ENCODE measurements at places on chromosomes 3 and 15.

DNA sequence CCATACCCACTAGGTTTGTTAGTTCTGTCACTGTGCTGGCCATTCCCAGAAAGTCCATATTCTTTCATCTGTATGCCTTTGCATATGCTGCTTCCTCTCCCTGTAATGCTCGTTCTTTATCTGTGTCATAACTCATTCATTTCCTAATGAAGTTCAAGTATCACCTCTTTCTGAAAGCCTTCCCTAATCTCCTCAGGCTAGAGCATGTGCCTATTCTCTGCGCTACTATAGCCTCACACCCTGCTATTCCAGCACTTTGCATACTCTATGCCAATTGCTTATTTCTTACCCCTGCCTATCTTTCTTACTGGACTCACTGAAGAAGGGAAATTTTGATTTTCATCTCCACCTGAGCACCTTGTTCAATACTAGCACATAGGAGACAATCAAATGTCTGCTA, 25.6 kb upstream of the C2CD4B start:
- no peak for DNase-seq

- DNase-seq, result no peak
Measured at GRCh38 chr3:46928282-46928681, 48.3 kb downstream of the CCDC12 start.

DNA sequence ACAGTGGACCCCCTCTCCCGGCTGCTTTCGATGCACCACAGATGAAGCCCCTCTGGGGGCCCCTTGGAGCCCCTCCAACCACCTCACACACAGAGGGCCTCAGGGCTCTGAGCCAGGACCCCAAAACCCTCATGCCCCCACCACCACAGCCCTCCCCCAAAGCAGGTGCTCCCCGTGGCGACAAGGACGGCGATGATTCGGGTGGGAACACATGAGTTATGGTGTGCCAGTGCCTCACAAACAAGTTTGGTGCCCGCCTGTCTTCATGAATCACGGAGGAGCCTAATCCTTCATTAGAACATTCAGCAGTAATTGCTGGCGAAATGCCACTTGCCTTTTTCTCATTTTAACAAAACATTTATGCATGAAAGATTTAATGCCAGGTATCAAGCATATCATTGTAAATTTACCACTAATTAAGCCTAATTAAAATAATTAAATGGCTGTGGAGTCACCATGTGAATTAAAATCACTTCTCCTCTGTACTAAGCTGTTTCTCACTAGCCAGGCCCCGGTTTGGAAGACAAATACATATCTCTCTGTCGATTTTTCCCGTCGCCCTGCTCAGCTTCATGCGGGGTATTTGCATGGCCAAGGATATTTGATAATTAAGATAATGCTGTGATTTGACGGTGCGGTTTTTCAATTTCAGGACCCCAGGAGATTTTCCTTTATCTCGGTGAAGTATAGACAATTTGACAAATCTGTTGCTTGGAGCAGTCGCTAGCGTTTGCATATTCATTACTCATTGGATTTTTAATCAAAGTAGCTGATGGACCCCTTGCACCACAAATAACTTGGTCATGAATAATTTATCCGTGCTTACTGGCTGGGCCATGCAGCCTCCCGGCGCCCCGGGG, 157.0 kb downstream of the TLE3 start:
- DNase-seq, result no peak

- DNase-seq, result no peak
Measured at GRCh38 chr15:52082197-52083036, 30.2 kb downstream of the BCL2L10 start.

DNA sequence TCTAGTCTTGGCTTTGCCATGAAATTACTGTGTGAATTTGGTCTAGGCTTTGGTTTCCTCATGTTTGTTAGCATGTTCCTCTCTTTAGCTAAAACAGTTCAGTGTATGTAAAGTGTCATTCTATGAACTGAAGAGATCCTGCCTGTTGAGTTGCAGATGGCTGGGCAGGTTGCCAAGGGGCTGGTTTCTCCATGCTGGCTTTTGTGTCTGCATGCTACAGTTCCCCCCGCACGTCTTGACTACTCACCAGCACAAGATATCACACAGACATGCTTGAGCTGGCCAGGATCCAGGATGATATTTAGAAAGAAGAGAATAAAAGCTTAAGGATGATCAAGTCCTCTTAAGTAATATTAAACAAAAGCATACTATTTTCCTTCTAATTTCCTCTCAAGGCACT, 90.2 kb downstream of the CERS3 start:
- peak; percentile 46 for DNase-seq

GRCh38 chr15:58611731-58612676, 137.5 kb downstream of the ADAM10 start:
- no peak for DNase-seq

DNA sequence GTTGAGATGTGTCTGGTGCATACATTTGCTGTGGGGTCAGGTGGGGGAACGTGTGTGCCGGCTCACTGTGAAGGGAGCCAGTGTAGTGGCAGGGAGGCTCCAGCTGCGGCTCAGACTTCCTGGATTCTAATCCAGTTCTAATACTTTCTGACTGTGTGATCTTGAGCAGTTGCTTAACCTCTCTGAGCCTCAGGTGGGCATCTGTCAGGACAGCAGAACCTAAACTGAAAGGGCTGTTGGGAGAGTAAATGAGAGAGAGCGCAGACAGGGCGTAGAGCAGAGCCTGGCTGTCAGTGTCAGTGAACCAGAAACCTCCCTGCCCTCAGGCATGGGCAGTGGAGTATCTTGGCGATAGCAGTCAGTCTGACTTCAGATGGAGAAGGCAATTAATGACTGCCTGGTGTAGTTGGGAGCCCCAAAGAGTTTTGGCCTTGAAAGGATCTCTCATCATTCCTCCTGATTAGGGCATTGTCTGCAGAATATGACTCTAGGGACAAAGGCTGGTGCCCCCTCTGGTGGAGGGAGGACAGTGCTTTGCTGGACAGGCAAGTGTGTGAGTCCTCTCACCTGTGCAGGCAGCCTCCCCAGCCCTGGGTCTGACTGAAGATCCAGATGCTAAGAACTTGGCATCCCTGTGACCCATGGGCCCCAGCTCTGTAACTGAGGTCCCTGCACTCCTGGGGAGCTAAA, 9.6 kb downstream of the KBTBD13 start:
- DNase-seq, result no peak

GRCh38 chr3:119359476-119360326, 65.5 kb downstream of the ARHGAP31 start:
- no peak for DNase-seq

DNA sequence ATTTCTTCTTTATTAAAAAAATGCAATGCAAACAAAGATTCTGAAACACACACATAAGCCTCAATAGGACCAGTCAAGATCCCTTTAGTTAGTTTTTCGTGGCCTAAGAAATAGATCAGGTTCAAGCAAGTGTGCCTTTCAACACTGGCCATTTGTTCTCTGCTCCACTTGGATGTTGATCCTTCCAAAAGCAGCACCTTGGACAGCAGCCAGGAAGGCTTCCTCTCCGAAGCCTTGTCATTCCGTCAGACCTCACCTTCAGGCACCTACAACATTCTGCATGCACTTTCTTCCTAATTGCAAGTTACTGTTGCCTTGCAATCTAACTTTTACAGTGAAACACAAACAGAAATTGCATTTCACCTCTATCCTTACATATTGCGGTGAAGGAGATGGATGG, 155.9 kb upstream of the FEZF2 start:
- DNase-seq, result peak; percentile 9

- DNase-seq, result peak; percentile 98
Measured at GRCh38 chr15:67548862-67549651, 6.6 kb downstream of the MAP2K5 start.

DNA sequence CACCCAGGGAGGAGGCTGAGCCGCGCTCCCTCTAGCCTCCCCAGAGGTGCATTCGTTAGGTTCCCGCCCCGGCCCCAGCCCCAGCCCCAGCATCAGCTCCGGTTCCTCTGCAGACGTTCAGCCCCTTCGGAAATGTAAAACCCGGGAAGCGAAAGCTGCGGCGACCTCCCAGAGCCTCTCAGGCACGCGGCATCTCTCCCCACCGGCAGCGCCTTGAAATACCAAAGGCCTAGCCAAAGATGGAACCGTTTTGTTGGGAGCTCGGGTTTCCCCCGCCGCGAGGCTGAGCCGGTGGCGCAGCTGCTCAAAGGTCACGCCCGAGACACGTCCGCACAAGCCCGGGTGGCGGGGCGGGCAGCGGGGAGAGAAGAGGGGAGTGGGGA, 77.8 kb upstream of the HES1 start:
- DNase-seq, result no peak

- no peak for DNase-seq
Measured at GRCh38 chr15:34650177-34650576, 66.7 kb upstream of the GOLGA8B start.

- no peak for DNase-seq
Measured at GRCh38 chr15:93052090-93052879, 36.7 kb downstream of the RGMA start.

DNA sequence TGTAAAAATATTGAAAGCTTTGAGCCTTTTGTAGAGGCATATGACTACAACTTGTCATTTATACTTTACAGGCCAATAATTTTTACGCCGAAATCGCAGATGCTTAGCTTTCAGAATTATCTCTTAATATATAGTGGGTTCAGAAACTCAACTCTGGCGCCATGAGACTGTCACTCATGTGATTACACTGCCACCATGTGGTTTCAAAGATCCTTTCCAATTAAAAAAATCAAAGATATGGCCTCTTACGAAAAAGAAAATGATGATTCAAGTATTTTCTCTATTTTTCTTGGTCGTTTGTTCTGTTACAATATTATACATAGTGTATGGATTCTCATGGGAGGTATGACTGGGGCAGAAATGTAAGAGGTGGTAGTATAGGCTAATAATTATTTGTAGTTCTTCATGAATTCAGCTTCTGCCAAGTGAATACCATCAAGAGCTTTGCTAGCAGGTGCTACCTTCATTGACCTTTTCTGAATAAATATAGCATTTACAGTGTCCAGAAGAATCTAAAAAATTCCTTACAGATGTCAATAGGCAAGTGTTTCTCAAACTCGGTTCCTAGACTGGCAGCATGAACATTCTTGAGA, 751.7 kb upstream of the GOLIM4 start:
- peak; percentile 53 for DNase-seq

DNA sequence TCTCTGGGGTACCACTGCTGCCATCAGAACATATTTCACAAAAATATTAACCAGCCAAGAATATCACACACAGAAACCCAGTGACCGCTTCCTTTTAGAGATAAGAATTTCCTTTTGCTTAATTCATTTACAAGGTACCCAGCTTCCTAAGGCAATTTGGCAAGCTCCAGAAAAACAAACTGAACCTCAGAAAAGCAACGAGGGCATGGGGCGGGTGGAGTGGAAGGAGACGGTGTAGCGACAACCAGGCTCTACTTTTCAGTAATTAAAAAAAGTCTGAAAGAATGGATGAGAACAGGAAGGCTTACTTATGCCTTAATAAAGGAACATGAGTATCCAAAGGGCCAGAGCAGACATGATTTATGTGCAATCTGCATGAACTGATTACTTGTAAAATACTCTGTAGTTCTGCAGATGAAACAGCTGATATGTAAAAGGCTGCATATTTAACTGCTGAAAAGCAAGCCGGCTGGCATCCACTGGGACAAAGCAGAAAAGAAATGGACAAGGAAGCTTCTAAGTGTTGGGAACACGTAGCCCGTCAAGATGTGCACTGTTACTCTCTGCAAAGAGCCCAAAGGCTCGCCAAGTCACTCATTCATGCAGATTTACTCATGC, 18.6 kb downstream of the RFTN1 start:
- peak; percentile 61 for DNase-seq

- no peak for DNase-seq
Measured at GRCh38 chr3:10672422-10672821, 143.6 kb upstream of the SLC6A11 start.

DNA sequence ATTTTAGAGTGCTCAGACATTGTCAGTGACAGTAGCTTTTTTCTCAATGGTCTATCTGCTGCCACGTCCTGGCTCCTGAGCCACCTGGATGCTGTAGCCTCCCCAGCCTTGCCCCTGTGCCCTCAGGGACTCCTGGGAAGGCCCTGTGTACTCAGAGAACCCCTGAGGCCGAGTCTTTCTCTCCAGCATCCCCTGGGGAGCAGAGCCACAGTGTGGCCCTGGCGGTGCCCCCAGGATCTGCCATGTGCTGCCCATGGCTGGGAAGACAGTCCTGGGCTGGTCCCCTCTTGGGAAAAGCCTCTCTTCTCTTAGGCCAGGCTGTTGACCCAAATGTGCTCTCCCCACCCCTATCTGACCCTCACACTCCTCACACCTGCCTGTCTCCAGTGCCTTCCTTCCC, 5.0 kb downstream of the MYD88 start:
- no peak for DNase-seq

DNA sequence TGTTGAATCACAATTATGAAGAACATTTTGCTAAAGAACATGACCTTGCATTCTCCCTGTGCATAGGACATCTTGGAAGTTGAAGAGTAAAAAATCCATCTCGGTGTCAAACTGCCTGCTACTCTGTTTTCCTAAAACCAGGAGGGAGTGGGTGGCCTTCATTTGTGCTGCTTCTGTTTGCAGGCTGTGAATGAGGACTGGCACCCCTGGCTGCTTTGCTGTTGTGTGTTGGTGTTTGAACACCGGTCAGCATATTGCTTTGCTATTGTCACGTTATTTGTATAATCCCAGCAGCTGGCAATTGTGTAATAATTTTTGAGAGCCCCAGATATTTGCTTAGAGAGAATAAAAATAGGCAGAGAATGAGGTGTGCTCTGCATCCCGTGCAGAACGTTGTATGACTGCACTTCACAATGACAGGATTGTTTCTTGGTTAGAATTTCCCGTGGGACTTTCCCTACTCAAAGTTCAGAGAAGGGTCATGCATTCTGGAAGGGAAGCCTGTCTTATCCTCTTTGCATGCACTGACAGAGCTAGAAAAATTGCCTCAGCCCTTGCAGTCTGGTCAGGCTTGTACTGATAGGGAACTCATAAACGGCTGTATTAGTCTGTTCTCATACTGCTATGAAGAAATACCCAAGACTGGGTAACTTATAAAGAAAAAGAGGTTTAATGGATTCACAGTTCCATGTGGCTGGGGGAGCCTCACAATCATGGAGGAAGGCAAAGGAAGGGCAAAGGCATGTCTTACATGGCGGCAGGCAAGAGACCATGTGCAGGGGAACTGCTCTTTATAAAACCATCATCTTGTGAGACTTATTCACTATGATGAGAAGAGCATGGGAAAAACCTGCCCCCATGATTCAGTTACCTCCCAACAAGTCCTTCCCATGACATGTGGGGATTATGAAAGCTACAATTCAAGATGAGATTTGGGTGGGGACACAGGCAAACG, 16.3 kb downstream of the SV2B start:
- no peak for DNase-seq

- no peak for DNase-seq
Measured at GRCh38 chr3:2078821-2079220, 19.8 kb upstream of the CNTN4 start.

DNA sequence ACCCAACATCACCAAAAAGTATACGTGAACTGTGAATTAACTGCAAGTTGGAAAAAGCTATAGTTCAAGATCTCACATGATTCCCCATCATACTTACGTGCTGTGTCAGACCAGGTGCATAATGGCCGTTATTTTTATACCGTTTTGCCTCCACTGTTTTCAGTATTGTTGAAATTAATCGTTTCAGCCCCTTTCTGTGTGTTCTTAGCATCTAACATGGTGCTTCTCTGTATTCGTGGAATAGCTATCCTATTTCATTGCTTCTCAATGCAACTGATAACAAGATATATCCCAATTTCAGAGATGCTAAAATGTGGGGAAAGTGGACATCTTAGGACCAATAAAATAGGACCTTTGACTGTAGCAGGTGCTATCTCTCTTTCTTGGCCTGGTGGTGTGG, 13.7 kb downstream of the CA12 start:
- no peak for DNase-seq

Data from A673 (cell line).